ENCODE measurements at places on chromosomes 13 and 19. TPM values are rescaled to one million over a fixed set of nuclear protein-coding genes. Genes with fewer than 3 reads are reported as not detected.

DNA sequence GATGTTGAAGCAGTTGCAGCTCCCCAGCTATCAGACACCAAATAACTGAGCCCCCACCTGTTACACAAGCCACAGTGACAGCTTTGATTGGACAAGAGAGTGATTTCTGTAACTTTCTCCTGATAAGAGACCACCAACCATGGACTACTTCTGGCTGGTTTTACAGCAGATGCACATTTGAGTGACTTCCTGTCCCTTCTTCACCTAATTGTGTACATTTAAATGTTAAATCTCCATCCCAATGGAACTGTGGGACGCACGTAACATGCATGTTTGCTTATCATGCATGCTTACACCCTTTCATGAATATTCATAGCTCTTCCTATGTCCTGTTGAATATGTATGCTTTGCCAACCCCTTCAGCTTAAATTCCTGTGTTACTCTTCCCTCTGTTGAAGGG, 6.0 kb upstream of the TNFSF11 start:
- H3K27me3 ChIP-seq: no peaks in the 10 kb centered on the region
- H3K36me3 ChIP-seq: no peaks in the 10 kb centered on the region
- H3K4me3 ChIP-seq: no peak overlapping the region
- no peak for DNase-seq
- no peak overlapping the region for H3K27ac ChIP-seq
- no peaks in the 10 kb centered on the region for H3K4me1 ChIP-seq

HIPK4 gene
- total RNA-seq: 0.33 TPM

GRCh38 chr13:23500849-23501248, 67.3 kb upstream of the SACS start:
- H3K27me3 ChIP-seq: no peaks in the 10 kb centered on the region
- no peaks in the 10 kb centered on the region for H3K4me1 ChIP-seq
- DNase-seq: no peak

- H3K36me3 ChIP-seq: no peaks in the 10 kb centered on the region
- H3K27ac ChIP-seq: no peak overlapping the region
- H3K4me3 ChIP-seq: no peak overlapping the region
- H3K27me3 ChIP-seq: no peaks in the 10 kb centered on the region
- H3K4me1 ChIP-seq: no peaks in the 10 kb centered on the region
These were observed 48.1 kb downstream of the CRTC1 start for GRCh38 chr19:18731562-18732008.

GRCh38 chr13:32845952-32846950, 170.0 kb upstream of the KL start:
- H3K4me3 ChIP-seq: no peak overlapping the region
- DNase-seq: no peak
- no peaks in the 10 kb centered on the region for H3K4me1 ChIP-seq
- no peaks in the 10 kb centered on the region for H3K36me3 ChIP-seq
- H3K27ac ChIP-seq: no peak overlapping the region
- no peaks in the 10 kb centered on the region for H3K27me3 ChIP-seq

GRCh38 chr19:28542394-28543243, 670.3 kb downstream of the UQCRFS1 start:
- H3K27ac ChIP-seq: no peak overlapping the region
- no peaks in the 10 kb centered on the region for H3K27me3 ChIP-seq
- no peak overlapping the region for H3K4me3 ChIP-seq
- no peaks in the 10 kb centered on the region for H3K4me1 ChIP-seq

ZNF790 gene
- 5.6 TPM for total RNA-seq
